ENCODE measurements at places on chromosomes 5 and 9. TPM values are rescaled to one million over a fixed set of nuclear protein-coding genes. Genes with fewer than 3 reads are reported as not detected.
A peak's percentile ranks its signal among the peaks of the same experiment; 100 is the strongest.

The SLC31A2 gene
- total RNA-seq = 9.9 TPM

The ABLIM3 gene
- 36.7 TPM for total RNA-seq

The PIGO gene
- 27.5 TPM for total RNA-seq

The LCNL1 gene
- total RNA-seq = not detected

The FAM169A gene
- 5.3 TPM for total RNA-seq

The RAPGEF6 gene
- total RNA-seq = 5.3 TPM

The CDX1 gene
- not detected for total RNA-seq

The TLX3 gene
- not detected for total RNA-seq

DNA sequence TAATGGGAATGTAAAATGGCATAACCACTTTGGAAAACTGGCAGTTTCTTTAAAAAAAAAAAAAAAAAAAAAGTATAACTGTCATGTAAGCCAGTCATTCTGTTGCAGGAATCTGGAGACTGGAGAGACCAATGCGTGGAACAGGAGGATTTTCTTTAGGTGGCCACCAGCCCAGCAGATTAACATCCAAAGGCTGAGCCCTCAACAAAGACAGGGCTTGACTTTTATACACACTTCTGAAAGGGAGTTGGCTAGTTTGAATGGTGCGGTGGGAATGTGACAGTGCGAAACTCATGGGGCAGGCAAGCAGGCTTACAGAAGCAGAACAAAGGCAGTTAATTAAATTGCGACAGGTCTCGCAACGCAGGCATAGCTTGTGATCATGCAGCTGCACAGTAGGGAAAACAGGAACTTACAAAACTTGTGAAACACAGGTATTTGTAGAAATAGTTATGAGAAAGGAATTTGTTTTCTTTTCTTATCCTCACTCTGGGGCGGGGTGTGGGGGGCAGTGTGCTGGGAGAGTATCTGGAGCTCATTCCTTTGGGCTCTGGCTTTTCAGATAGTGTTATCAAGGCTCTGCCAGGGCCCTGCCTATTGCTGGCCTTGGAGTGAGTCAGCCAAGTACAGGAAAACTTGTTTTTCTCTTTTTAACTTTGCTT lies 12.0 kb downstream of the UIMC1 start:
- peak; percentile 22 for DNase-seq

- DNase-seq = peak; percentile 8
These were observed 167.6 kb downstream of the ASTN2 start for GRCh38 chr9:117247266-117247665.

- no peak for DNase-seq
These were observed 37.8 kb upstream of the ANKRD34B start for GRCh38 chr5:80607832-80608231.

DNA sequence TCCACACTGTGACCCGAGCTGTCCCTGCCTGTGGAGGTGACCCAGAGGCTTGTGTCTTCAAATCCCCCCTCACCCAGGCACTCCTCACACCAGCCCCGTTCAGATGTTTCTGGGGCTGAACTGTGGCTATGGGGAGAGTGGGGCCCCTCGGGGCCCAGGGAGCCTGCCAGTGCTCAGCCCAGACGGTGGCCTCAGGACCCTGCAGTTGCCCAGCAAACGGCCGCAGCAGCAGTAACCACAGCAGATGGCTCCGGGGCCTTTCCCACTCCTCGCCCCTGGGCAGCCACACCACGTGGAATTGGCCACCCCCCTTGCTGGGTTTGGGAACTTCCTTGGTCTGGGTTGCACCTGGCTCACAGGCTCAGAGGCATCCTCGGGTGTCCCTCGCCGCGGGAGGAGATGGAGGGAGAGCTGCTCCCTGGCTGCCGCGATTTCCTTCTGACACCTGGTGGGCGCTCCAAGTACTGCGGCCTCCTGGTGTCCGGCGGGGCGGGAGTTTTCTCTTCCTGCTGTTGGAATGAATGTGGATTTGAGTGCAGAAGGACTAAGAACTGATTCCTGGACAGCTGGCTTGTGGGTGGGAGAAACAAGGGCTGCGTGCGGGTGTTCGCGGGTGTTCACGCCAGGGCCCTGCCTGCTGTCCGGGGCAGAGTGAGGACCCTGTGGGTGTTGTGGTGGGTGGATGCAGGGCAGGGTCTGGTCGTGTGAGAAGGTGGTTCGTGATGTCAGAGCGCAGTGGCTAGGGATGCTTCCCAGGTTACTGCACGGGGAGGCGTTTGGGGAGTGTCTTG lies 97.5 kb downstream of the COL5A1 start:
- DNase-seq = peak; percentile 48

GRCh38 chr9:90515510-90515909 lies 127.1 kb downstream of the DIRAS2 start:
- DNase-seq = no peak

GRCh38 chr9:86324308-86324707 lies 29.9 kb downstream of the TUT7 start:
- DNase-seq = peak; percentile 18

DNA sequence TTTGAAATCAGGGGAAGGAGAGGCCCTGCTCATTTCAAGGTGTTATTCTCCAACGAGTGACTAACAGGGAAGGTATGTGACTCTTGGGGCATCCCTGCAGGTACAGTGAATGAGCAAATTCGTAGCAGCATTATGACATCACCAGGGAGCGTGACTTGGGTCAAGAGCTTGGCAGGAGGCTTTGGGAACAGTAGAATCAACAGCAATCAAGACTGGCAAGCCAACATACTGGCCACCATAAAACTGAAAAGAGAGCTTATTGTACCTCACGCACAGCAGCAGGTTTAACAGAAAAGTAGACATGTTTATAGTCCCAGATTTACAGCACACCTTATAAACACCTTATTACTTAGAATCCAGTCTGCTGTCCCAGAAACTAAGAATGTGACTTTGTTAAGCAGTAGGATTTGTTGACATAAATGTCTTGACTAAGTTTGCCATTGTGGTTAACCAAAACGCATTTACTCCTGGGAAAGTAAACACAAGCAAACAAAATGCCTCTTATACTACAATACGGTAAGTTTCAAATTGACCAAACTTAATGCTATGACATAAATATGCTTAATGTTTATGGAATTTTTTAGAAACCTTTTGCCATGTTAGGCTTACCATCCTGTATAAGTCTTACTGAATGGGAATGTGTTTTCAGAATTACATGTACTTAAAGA lies 297.8 kb downstream of the NPR3 start:
- DNase-seq = peak; percentile 84

- no peak for DNase-seq
These were observed 55.9 kb upstream of the ANKRD55 start for GRCh38 chr5:56288873-56289601.

DNA sequence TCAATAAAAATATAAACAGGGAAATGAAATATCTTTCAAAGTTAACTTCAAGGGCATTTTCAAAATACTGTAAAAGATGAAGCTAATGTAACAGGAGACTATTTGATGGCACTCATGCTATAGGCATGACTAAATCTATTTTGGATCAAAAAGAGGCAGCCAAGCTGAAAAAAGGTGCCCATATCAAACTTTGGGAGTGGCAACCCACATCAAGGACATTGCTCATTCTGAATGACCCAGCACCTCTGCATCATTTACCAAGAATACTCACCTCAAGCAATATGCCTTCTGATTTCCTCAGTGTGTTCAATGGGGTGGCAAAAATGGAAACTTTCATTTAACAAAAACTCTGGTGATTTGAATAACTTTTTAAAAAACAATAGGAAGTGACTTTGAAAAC lies 853.3 kb downstream of the TLE1 start:
- peak; percentile 27 for DNase-seq

GRCh38 chr9:132842124-132843044 lies 35.7 kb downstream of the AK8 start:
- DNase-seq = no peak

DNA sequence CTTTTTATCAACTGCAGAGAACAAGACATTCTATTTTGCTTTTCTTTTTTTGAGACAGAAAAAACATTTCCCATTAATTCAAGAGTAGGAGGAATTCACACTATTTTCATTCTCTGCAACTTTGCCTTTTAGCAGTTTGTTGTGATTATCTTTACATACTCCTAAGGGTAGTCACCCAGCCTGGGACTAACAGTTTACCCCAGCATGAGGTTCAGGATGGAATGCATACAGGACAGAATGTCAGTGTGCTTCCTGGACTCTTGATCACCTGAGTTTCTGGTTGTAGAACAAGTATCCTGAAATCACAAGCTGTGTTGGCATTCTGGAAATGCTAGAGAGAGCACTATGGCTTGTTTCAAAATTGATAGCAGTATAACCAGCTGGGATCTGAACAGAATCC lies 368.1 kb downstream of the KIF4B start:
- no peak for DNase-seq

DNA sequence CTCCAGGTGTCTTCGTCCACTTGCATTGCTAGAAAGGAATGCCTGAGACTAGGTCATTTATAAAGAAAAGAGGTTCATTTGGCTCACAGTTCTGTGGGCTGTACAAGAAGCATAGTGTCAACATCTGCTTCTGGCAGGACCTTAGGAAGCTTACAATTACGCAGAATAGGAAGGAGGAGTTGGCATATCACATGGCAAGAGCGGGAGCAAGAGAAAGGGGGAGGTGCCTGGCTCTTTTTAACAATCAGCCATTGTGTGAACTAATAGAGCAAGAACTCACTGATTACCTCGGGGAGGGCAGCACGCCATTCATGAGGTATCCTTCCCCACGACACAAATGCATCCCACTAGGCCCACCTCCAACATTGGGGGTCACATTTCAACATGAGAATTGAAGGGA lies 134.4 kb upstream of the EFNA5 start:
- DNase-seq = no peak

GRCh38 chr5:180467028-180467975 lies 26.9 kb upstream of the CNOT6 start:
- DNase-seq = peak; percentile 52

- DNase-seq = peak; percentile 26
These were observed 32.1 kb downstream of the PRKACG start for GRCh38 chr9:68981789-68982188.

GRCh38 chr9:129342591-129343423 lies 164.7 kb upstream of the IER5L start:
- no peak for DNase-seq

GRCh38 chr5:91586232-91586631 lies 203.1 kb upstream of the ARRDC3 start:
- peak; percentile 18 for DNase-seq

GRCh38 chr9:15377625-15378540 lies 44.8 kb upstream of the SNAPC3 start:
- no peak for DNase-seq

- DNase-seq = peak; percentile 55
These were observed 81.6 kb downstream of the NTNG2 start for GRCh38 chr9:132243156-132244074.

- DNase-seq = peak; percentile 83
These were observed 670.8 kb downstream of the ACTL7B start for GRCh38 chr9:108184941-108185340.

DNA sequence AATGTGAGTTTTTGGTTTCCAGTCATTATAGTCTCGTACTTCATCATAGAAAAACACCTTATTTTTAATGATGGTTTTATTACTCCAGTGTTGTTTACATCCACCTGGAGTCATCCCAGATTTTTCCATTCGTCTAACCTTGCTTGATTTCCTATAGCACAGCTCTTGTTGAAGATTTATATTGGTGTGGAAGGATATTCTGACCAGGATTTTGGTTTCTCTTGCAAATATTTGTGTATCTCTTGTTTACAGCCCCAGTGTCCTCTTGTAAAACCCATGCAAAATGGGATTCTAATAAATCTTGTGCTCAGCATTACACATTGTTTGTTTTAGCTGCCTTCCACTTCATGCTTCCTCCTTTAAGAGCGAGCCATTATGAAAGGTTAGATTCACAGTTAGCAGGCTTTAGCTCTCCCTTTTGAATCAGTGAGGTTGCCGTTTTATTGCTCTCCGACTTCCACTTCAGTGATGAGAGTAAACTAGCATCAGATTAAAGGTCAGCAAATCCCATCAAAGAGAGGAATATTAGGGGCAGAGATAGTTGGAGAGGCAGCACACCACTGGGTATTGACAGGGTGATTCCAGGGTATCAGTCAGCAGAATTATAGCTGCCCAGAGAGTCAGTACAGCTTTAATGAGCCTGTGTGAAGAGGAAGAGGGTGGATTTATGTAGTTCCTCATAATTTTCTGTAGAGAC lies 157.1 kb downstream of the PBX3 start:
- peak; percentile 48 for DNase-seq

- DNase-seq = no peak
These were observed 257.3 kb downstream of the FANCC start for GRCh38 chr9:95060234-95060633.

DNA sequence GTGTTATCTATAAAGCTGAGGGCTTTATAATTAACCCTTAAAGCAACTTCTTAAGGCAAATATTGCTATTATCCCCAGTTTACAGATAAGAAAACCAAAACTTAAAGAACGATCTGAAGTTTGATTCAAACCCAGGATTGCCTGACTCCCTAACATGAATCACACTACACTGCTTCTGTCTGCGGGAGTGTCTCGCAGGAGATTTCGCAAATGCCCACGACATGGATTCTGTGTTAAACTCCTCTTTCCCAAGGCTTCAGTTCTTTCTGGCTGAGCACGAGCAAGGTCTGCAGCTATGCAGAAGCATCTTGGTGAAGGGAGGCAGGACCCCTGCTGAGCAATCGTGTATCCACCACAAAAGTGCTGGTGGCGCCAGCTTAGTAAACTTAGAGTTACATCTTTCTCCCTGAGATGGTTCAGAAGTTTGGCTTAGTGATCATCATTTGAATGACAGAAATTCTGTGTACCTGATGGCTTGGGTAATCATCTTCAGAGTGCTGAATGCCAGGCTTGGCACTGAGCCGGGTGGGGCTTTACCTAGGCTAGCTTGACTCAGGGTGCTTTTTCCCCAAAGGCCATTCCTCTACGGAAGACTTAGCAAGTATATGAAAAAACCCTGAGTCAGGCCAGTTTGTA lies 81.4 kb upstream of the PIK3R1 start:
- DNase-seq = no peak

- no peak for DNase-seq
These were observed 5.8 kb downstream of the UHRF2 start for GRCh38 chr9:6418764-6419163.

DNA sequence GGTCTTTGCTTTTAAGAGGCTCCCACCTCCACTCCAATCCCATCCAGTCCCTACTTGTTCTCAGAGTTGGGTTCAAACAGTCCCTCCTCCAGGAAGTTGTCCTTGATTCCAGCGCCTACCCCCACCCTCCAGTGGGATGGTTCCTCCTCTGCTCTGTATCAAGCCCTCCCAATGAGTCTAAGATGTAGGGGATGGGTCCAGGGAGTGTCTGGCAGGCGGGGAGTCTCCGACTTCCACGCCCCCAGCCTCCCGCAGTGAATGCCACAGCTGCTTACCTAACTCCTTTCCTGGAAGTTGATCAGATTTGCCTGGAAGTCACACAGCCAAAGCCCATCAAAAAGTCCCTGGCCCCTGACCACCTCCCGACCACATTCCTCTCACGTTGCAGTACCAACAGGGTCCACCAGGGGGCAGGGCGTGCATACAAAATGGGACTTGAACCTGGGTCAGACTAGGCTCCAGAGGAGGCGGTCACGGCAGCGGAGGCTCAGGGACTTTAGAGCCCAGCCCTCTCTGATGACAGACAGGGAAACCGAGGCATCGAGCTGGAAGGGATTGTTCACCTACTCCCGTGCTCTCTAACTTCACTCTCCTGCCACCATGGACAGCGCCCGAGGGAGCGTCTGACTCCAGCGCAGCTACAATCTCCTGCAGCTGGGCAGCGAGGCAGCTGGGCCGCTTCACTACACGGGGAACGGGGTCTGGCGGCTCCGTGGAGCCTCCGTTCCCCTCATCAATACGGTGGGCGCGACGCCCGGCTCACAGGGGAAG lies 25.0 kb upstream of the TDRD7 start:
- DNase-seq = peak; percentile 73
